Kasumi-1 (cell line): ENCODE measurements at places on chromosomes 5 and 9.
A peak's percentile ranks its signal among the peaks of the same experiment; 100 is the strongest.

DNA sequence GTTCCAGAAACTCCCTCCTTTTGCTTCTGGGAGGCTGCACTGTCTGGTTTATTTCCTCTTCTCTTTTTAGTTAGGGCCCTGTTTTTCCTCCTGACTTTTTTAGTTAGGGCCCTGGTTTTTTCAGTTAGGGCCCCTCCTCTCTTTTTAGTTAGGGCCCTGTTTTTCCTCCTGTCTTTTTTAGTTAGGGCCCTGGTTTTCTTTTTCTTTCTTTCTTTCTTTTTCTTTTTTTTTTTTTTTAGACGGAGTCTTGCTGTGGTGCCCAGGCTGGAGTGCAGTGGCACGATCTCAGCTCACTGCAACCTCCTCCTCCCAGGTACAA is 15.1 kb downstream of the GSN start:
- peak; percentile 69 for DNase-seq

GRCh38 chr5:179767496-179768100 is 26.2 kb upstream of the LTC4S start:
- DNase-seq: peak; percentile 62

DNA sequence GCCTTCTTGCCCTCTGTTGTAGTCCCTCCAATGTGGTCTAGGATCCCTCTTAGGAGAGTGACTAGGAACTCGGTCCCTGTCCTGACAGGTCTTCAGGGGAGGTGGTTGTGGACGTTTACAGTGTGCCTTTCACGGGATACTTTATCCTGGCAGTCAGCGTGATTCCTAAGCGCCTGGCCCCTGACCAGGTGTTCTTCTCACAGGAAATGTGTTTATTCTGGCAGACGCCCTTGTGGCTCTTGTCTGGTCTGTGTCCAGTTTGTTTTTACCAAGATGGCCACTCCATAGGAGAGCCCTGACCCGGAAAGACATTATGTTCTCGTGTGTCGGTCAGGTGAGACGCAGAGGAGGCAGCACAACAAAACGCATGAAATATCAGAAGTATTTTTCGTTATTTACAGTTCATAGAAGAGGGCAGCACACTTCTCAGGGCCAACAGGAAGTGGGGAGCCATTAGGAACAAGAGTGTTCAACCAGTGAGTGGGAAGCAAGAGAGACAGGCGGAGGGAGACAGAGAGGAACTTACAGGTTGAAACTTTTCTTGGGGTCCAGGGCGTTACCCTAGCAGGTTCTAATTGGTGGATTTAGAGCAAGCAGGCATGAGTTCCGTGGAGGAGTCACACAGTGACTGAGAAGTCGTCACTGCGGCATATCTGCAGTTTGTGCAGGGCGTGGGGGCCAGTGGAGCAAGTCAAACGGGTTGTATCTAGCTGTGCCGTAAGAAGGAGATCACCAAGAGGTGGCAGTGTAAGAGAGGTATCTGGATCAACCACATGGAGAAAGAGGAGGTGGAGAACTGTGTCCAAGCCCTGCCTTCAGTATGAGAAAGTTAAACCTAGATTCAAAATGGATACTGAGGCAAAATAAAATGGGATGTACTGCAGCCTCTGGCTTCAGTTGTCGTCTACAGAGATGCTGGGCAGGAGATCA is 412.9 kb downstream of the ZSWIM6 start:
- no peak for DNase-seq

- no peak for DNase-seq
These were observed 352.1 kb upstream of the CD180 start for GRCh38 chr5:67548520-67549295.

DNA sequence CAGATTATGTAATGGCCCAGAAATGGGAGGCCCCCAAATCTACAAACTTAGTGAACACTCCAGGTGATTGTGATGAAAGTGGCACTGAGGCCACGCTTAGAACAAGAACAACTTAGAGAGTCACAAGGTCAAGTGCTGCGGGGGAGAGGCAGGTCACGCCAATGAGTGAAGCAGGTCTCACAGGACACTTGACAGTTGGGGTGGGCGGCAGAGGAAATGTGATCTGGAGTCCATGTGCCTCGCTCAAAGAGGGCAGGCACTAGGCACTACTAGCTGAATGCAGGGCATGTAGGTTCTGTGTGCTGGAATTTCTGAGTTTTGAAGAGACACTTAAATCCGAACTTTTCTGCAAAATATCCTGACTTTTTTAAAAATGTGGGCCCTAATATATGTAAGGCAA is 193.2 kb upstream of the RORB start:
- DNase-seq: no peak

GRCh38 chr9:132723809-132724208 is 53.5 kb downstream of the GTF3C4 start:
- no peak for DNase-seq

- DNase-seq: peak; percentile 76
These were observed at the start of gene GGTA1 for GRCh38 chr9:121499427-121500164. Gene GGTA1 (minus strand): TSS chr9:121499844. CDS start chr9:121467922, 31,922 bp downstream.

- DNase-seq: peak; percentile 9
These were observed 7.4 kb upstream of the SHC3 start for GRCh38 chr9:89185980-89186379.

DNA sequence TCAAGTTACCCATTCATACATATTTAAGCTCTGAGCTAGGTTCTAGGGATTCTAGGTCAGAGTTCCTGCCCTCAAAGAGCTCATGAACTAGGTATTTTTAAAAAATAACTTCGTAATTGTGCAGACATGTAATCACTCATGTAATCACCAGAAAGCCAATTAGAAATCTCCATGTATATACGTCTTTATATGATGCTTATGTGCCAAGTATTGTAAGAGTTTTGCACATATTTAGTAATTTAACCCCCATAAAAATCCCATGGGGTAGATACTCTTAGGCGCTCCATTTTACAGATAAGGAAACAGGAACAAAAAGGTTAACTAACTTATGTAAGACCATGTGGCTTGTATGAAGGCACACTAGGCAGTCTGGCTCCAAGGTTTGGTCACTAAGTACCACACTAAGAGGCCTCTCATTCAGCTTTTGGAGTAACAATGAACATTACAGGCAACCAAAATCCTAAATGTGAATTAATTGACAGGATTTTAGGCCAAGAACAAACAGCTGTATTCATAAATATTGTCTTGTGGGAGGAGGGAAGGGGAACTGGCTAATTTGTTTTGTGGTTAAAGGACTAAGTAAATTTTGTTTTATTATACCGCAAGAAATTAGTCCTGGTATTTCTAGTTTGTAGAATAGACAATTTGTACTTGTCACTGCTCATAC is 1.7 kb upstream of the OTULINL start:
- DNase-seq: no peak

- no peak for DNase-seq
These were observed 44.4 kb upstream of the SMAD5 start for GRCh38 chr5:136087961-136088871.

DNA sequence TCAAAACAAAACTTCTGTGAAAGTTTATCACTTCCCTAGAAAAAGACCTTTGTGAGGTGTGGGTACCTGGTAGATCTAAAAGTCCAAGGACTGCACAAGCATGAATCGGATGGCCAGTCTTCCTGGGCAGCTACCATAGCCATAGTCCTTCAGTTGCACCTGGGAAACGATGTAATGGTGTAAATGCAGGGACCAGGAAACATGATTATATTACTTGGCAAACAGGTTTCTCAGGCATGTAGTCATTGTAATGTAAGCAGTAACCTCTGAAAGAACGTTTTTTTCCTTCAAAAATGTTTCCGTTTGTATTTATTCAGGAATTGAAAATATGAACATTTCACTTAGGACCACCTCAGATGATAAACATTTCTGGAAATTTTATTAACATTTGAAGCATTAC is 433.4 kb downstream of the DTWD2 start:
- DNase-seq: no peak

DNA sequence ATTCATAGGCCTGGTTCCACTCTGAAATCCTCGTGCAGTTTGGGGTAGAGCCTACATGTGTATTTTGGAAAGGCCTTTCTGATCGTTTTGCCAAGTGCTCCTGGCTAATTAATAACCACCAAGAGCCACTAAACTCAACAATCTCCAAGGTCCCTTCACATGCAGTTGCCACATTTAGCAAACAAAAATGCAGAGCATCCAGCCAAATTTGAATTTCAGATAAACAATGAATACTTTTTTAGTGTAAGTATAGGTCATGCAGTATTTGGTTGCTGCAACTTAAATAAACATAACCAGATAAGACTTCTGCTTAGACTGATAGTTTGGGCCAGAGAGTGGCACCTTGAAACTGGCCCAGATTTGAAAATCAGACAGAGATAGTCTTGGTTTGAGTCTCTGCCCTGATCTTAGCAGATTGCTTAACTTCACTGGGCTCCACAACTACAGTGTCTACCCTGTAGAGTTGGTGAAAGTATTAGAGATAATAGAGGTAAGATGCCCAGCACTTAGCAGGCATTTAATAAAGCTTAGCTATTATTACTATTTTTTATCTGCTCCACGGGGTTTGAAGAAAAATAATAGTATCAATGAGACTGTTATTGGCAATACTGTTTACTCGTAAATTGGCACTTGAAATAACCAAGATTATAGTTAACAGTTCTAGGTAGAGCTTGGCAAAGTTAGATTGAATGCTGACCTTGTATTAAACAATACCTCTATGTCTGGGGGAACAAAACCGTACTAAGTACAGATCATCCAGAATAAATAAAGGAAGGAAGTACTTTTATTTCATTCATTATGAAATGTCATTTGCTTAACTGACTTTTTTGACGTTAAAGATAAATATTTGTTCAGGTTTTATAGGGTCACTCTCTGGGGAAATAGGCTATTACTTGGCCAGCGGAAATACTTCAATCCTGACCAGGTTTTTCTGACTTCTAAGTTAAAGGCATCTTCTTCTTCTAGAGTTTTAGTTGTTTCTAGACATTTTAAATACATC is 274.8 kb downstream of the DOCK8 start:
- no peak for DNase-seq

- peak; percentile 61 for DNase-seq
These were observed 7.2 kb downstream of the MARCHF6 start for GRCh38 chr5:10360686-10361085.

DNA sequence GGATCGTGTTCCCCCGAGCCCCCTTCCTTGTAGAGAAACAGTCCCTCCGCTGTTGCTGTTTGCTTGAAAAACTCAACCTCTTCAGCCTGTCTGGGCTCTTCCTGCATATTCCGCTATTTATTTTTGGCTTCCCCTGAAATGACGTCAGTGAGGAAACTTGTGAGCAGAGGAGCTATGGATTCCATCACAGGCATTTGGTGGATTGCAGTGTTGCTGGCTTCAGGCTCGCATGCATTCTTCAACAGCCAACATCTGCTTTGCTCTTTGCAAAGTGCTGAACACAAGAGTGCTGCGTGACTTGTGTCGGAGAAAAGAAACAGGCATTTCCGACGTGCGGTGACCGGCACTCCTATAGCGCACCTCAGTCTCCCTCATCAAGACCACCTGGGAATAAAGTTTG is 232.7 kb downstream of the RFK start:
- no peak for DNase-seq

GRCh38 chr5:14946815-14947620 is 75.4 kb upstream of the ANKH start:
- peak; percentile 69 for DNase-seq

GRCh38 chr5:180648658-180649296 is 623 bp downstream of the FLT4 start:
- no peak for DNase-seq

DNA sequence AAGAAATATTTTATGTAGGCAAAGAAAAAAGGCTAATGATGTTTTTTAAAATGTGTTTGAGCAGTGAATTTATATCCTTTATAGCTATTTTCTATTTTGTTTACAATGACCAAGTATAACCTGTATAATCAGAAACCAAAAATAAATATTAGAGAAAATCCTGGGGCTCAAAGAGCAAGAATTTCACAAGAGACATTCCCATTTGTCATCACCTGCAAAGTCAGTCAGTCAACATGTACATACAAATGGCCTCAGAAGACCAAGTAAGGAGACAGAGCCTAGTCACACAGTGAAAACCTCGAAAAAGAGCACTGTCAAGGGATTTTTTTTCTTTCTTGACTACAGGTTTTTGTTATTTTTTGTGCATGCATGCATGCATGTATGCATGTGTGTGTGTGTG is 231.4 kb downstream of the GLIS3 start:
- DNase-seq: no peak

GRCh38 chr5:40674661-40675235 is 5.0 kb upstream of the PTGER4 start:
- no peak for DNase-seq

DNA sequence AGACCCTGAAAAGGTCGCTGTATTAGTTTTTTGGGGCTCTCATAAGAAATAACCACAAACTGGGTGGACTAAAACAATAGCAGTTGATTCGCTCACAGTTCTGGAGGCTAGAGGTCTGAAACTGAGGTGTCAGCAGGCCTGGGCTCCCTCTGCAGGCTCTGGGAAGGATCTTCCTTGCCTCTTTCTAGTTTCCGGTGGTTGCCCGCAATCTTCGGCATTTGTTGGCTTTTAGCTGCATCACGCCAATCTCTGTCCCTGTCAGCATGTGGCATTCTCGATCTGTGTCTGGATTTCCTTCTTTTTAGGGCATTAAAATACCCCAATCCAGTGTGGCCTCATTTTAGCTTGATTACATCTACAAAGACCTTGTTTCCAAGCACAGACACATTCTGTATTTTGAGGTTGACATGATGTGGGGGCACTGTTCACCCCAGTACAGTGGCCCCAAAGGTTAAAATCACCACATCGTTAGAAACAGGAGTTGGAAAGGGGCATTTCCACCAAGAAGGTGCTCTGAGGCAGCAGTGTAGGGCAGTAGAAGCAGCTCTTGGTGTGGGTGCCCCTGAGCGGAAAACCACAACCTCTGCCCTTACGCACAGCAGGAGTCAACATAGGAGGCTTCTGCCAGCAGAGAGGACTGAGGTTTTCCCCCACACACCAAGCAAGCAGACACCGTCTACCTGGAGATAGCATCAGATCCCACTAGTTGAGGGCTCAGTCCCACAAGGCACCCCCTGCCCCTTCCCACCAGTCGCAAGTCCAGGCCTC is 13.5 kb downstream of the ZNF79 start:
- peak; percentile 63 for DNase-seq

DNA sequence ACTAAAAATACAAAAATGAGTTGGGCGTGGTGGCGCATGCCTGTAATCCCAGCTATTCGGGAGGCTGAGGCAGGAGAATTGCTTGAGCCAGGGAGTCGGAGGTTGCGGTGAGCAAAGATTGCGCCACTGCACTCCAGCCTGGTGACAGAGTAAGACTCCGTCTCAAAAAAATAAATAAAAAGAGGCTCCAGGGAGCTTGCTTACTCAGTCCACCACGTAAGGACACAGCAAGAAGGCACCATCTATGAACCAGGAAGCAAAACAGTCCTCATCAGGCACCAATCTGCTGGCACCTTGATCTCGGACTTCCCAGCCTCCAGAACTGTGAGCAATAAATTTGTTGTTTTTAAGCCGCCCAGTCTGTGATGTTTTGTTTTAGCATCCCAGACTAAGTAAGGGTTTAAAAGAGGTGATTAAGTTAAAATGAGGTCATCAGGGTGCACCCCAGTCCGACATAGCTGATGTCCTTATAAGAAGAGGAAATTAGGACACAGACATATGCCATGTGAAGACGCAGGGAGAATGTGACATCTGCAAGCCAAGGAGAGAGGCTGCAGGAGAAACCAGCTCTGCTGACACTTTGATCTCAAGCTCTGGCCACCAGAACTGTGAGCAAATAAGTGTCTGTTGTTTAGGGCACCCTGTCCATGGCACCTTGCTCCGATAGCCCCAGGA is 45.9 kb downstream of the C9orf50 start:
- DNase-seq: no peak

GRCh38 chr5:58122848-58123392 is 337.0 kb downstream of the PLK2 start:
- no peak for DNase-seq

- DNase-seq: no peak
These were observed 184.0 kb upstream of the IL12B start for GRCh38 chr5:159514229-159514810.

- no peak for DNase-seq
These were observed 79.2 kb downstream of the MEGF10 start for GRCh38 chr5:127369796-127370195.
